ENCODE measurements at places on chromosomes 7 and 10.

GRCh38 chr7:149772956-149773434 lies 393 bp downstream of the ZNF467 start:
- no peak for DNase-seq

DNA sequence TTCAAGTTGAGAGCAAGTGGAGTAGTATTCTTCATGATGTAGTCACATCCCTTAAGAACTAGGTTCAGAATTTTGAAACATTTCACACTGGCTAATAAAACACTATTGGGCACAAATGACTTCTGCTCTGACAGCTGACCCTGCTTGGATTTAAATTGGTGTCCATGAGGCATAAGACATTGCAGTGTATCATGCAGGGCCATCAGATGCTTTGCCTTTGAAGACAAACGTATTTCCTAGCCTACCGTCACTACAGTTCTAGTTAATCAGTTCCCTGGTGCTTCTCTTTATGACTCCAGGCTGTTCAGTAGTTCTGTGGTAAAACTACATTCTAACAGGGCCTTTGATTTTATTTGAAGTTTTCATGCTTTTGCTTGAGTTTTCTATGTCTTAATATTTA lies 168.5 kb upstream of the ZNF804B start:
- DNase-seq, result no peak

- peak; percentile 65 for DNase-seq
Observed at GRCh38 chr7:8261711-8262695, at the start of gene ICA1. Gene ICA1, minus strand, starts transcription at chr7:8262167. Its CDS starts 26,241 bp downstream, at chr7:8235926.

DNA sequence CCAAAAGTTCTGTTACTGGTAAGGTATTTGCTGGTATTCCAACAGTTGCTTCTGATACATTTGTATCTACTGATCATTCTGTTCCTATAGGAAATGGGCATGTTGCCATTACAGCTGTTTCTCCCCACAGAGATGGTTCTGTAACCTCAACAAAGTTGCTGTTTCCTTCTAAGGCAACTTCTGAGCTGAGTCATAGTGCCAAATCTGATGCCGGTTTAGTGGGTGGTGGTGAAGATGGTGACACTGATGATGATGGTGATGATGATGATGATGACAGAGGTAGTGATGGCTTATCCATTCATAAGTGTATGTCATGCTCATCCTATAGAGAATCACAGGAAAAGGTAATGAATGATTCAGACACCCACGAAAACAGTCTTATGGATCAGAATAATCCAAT lies 131.0 kb downstream of the AASS start:
- DNase-seq, result no peak

- DNase-seq, result no peak
Observed at GRCh38 chr7:134779741-134780065, 269 bp downstream of the CALD1 start.

GRCh38 chr10:66505003-66505657 lies 420.7 kb upstream of the LRRTM3 start:
- no peak for DNase-seq

GRCh38 chr7:101163279-101164070 lies 1.9 kb downstream of the VGF start:
- DNase-seq, result no peak

All from cortex of kidney (tissue), 1 donor.